ENCODE measurements at places on chromosomes 1 and 21.

- no peak for DNase-seq
Observed at GRCh38 chr1:175808573-175808972, 65.2 kb upstream of the TNR start.

DNA sequence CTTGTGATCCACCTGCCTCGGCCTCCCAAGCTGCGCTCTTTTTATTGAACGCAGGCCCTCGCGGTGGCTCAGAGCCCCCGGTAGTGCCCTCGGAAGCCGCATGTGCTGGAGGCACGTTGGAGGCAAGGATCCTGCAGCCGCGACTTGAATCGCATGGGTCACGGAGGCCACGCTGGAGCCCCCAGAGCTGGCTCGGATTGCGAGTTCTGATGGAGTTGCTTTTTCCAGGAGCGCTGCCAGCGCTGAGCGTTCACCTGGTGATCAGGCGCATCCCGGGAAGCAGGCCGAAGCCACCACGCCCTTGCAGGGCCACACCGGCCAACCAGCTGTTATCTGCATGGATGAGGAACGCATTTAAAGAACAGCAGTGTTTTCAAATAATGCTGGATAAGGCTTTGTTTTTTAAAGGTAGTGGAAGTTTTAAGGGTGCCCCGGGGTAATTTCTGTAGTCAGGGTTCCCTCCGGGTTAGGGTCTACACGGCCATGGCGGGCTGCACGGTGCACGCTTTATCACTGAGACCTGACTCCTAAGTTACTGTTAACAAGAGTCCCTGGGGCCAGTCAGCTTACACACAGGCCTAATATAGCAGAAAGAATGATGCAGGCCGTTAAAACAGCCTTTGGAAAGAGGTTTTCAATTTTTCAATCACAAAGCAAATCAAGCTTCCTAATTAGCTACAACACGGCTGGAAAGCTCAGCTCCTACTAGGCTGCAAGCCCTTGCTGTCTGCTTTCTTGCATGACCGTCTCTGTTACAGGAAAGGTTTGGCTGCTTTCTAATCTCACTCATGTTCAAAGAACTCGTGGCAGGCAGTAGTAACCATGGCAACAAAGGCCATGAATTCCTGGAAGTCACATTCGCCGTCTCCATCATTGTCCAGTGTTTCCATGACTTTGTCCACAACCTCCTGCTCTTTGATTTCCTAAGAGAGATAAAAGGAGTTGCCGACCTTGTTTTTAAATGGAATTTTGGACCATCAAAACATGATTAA, 6.0 kb downstream of the S100B start:
- DNase-seq: no peak

DNA sequence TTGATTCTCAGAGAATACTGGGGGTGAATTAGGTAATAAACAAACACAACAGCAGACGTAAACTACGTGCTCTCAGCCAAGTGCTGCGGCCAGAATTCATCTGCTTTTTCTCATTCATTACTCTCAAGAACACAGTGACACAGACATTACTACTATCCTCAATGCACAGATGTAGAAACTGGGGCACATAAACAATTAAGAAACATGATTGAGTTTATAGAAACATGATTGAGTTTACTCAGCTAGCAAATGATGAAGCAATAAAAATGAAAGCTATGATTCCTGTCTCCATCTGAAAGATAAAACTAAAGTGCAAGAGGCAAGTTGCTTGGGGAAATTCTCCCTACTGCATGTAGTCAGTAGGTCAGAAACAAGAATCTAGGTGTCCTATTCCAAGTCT, 140.5 kb downstream of the IFI44 start:
- DNase-seq: no peak

- no peak for DNase-seq
Observed at GRCh38 chr1:203658274-203658673, 31.6 kb downstream of the ATP2B4 start.

- no peak for DNase-seq
Observed at GRCh38 chr1:86981482-86982213, 67.2 kb downstream of the HS2ST1 start.

GRCh38 chr1:73998348-73998959, 199.5 kb downstream of the LRRIQ3 start:
- DNase-seq: peak; percentile 8

DNA sequence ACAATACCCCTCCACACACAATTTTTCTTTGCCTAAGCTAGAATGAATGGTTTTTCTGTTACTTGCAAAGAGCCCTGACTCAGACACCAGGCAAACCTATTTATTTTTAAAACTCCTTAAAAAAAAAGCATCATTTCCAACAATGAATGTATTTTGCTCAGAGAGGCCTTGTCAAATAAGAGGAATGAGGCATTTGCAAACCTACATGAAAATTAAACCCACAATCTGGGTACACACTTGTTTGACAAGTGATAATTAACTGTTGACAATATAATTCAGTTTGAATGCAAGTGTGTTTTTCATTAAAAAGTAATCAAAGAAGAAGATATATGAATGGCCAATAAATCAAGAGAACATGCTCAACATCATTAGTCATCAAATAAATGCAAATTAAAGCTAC, 339.5 kb downstream of the PTPRU start:
- DNase-seq: no peak

DNA sequence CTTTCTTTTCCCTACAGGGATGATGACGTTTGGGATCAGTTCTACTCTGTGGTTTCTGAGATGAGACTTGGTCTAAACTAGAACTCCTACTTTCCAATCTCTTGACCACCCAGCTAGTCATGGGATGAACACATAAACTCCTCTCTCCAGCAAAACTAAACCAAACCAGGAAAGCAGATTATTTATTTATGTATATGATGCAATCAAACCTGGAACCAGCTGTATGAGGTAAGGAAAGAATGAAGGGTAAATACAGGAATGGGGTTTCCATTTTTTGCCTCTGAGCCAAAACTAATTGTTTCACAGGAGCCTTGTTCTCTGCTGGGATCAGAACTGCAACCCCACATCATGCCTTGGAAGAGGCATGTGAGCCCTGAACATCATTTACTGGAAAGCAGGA, 3.3 kb upstream of the AGT start:
- no peak for DNase-seq

- DNase-seq: no peak
Observed at GRCh38 chr1:193318347-193318746, 131.9 kb upstream of the B3GALT2 start.

DNA sequence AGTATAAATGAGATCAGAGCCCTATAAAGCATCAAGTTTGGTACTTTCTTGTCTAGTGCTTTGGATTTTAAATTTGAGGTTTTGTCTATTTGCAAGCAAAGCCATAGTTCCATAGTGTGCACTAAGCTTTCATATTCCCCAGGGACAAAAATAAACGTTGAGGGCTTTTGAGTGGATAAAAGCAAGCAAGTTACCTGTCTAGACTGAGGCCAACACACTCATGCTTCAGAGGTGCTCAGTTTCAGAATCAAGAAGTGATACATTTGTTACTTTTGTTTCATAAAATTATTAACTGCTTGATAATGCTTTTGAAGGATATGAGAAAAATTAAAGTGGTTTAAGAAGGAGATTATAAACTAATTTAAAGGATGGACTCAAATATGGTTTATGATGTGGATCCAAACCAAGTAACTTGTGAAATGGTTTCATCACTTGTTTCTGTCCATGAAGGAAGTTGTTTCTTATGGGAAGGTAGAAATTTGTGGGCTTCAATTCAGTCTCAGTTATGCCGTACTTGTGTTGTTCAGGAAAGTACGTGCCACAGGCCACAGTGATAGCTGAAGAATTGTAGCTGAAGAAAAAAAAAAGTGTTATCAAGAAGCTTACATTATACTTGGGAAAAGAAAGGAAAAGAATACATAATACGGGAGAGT, 71.2 kb downstream of the CHRM3 start:
- DNase-seq: no peak

- DNase-seq: no peak
Observed at GRCh38 chr1:73627723-73628122, 570.3 kb downstream of the LRRIQ3 start.

DNA sequence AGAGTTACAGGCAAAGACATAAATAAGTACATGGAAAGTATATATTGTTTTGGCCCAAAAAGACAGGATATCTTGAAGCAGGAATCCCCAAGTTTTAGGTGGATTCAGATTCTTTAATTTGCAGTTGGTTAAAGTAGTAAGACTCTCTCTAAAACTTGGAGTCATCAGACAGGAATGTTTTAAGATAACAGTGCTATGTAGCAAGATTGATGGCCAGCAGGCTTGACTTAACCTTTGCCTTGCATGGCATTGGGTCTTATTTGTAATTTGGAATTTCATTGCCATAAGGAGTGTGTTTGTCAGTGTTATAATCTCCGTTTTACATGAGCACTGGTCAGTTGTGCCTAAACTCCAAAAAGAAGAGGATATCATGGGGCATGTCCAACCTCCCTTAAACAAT, 727.6 kb upstream of the CHRM3 start:
- DNase-seq: no peak

DNA sequence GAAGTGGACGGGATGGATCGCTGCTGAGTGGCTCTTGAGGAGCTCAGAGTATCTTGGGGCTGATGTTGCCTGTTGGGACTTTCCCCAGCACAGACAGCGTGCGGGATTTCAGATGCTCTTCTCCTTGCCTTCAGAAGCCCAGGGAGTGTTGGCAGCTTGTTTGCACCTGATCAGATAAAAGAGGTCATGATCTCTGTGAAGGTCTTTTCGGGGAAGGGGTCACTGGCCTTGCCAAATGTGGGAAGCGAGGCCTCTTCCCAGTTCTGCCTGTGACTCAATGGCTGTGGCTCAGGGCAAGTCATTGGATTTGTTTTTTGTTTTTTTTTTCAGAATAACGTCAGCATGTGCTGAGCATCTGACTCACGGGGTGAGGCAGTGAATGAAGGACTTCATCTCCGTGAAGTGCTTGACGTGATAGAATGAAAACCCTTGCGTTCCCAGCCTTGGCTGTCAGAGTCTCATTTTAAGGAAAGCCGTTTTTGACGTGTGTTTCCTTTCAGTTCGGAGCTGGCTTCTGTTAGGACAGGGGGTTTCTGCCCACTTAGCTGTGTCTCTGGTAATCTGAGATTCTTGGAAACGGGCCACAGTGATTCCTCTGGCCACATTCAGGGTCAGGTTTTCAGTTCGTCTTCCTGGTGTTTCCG, 46.7 kb downstream of the GALNT2 start:
- DNase-seq: no peak

- DNase-seq: no peak
Observed at GRCh38 chr1:72280131-72280530, 2.2 kb downstream of the NEGR1 start.

DNA sequence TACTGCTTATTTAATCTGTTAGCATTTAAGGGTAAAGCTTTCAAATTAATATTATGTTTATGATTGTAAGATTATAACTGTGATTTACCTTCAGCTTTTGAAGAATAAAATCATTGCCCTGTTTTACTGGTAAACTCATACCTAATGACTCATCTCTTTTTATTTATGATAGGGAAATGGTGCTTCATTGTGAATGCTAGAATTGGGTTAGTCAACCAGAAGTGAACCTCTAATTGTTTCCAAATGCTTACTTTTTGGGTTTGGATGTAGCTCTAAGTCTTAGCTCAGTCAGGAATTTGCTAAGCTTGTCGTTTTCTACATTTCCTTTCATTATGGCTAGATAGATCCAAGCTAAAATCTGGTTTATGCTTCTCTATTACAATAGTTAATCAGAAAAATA, 59.4 kb downstream of the SLC30A7 start:
- no peak for DNase-seq

DNA sequence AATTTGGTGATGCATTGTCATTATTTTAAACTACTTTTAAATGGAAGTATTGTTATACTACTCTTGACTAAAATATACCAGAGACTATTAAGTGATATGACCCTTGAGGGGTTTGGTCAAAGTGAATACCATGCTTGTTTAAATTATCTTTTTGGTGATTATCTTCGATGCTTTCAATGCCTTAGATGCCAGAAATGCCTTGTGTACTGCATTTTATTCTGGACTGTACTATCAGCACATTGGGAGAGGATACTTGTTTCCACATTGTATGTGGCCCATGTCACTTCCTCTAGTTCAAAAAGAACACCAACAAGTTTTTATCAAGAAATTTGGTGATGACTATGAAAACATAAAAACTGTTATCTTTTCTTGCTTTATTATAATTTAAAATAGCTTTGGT, 16.3 kb downstream of the MAP3K7CL start:
- DNase-seq: no peak

- no peak for DNase-seq
Observed at GRCh38 chr1:22408230-22408629, 43.4 kb upstream of the ZBTB40 start.

GRCh38 chr1:56897150-56898004, 42.8 kb downstream of the C8A start:
- DNase-seq: no peak

DNA sequence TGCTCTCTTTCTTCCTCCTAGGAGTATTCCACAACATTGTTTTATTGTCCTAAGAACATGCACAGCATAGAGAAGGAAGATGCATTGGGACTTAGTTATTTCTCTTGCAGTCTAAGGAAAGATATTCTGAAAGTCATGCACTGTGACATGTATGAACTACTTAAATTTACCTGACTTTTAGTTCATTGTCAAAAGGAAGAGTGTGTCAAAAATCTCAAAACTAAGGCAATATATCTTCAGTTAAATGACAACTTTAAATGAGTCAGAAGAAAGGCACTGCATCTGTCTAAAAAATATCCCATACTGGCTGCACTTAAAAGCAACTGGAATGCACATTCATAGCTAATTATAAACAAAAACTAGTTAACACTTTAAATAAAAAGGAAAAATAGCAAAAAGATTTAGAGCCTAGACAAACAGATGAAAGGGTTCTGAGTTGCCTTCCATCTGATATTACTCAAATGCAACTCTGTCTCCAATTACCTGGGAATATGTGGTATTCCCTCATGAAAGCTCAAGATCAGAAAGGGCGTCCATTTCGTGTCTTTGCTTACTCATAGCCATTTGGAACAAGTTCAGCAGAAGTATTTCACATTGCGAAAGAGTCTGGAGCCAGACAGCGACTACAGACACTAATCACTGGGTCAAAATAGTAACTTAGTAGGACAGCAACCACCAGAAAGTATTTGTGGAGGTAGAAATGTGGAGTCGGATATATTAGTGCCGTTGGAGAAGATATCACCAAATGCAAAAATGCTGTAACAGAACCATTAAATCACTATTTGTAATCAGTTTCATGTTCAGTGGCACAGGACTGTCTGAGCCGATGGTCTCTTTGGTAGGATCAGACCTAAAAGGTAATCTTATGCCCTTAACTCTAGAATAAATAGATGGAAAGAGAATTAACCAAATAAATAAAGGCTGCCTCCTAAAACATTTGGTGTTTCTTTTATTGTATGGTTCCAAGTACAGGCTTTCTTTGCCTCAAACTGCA, 225.7 kb downstream of the GREM2 start:
- no peak for DNase-seq

DNA sequence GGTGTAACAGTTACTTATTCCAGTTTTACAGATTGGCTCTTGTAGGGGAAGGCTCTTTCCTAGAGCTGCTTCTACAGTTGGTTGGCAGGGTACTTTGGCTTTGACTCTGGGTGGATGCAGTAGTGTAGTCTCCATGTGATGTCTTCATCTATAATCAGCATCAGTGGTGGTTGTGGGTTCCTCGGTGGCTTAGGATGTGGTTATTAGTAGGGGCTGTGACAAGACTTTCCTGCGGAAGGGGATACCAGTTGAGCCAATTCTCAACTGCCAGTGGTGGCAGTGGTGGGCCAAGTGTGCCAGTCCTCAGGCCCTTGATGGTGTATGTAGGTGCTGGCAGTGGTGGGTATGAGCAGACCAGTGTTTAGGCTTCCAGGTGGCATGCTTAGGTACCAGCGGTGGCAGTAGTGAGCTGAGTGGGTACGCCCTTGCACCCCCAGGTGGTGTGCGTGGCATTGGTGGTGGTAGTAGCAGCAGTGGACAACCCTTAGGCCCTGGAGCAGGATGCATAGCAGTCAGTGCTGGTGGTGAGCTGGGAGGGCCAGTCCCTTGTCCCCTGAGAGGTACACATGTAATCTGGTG, 27.2 kb upstream of the KLF18 start:
- no peak for DNase-seq

GRCh38 chr1:4786055-4786454, 131.6 kb downstream of the AJAP1 start:
- DNase-seq: no peak

Data from HCT116 (cell line).